ENCODE measurements at places on chromosomes 11 and 22.

DNA sequence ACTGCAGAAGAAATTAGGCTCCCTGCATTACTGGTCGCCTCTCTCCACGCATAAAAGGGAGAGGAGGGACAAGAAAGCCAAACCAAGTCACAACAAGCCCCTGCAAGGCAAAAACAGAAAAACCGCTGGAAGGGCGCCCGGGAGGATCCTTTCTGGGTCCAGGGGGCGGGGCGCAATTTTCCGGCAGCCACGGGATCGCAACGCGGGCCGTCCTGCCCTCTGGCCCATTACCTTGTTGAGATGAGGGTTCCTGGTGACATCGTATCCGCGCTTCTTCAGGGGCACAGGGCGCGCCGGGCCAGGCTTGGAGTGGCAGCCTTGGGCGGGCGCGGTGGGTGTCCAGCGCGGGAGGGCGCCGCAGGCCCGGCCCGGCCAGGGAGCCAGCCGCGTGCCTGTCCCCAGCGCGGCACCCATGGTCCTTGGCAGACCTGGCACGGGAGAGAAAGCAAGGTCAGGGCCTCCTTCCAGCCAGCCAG lies 847 bp downstream of the ME3 start:
- no peak for DNase-seq

DNA sequence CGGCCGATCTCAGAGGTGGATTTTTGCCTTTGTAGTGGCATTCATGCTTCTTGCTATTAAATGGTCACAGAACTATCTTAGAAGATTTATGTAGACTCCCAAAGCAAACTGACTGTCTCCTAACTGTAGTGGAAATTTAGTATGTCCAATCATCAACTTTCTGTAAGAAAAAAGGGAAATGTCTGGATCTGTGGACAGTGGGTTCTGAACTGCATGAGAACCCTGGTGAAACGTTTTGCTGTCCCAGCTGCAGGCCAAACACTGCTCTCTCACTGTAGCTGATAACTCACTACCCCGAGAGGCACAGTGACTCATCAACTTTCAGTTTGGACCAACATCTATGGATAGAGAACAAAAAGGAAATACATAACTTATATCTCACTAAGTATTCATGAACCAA lies 387.1 kb downstream of the SOX6 start:
- DNase-seq = no peak

DNA sequence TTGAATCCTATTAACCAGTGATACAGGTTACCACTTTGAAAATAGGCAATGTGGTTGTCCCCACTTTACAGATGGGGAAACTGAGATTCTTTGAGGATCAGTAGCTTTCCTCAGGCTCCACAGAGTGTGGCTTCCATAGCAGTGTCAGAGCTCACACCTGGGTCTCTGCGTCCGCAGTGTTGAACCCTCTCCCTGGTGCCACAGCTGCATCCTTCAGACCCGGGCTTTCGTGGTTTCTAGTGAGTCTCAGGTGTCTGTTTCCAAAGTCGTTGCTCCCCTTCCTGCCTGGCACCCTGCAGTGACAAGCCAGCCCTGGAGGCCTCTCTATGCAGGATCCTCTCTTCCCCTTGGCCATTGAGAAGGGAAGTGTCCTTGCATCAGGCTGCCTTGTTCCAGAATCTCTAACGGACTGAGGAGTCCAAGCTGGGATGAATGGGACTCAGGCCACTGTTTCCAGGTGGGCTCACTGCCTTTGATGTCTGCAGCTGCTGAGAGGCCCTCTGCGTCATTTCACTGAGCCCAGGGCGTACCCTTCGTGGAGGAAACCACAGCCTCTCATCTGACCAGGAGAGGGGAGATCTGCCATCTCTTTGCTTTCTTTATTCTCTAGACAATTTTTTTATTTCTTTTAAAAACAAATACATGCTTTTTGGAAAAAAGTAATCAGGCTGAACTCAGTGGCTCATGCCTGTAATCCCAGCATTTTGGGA lies 48.4 kb upstream of the MICAL2 start:
- no peak for DNase-seq

DNA sequence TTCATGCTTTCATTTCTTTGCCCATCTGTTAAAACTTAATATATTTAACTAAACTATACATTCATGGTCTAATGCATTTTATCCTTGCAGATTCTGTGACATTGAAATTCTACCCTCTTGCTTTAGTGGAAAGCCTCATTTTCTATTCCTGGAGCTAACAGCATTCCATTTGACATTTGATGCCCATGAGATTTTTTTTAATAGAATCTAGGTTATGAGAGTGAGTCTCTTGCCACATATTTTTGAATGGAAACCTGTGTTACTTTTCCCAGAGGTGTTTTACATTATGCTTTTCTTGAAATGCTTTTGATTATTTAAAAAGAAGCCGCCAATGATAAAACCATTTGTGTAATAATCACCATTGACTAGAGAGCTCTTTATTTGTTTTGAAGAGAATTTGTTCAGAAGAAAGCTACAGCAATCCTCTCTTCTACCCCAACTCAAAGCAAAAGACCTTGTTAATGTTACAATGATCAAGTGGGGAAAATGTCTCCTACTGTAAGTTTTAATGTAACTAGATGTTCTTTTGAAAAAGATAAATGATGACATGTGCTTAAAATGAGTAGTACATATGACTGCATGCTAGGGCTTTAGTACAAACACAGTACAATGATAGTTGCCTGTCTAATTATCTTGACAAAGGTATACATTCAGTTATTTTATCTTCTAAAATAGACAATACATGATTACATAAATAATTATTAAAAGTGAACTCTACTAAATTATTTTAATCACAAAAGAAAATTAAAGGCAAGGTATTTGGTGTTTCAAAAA lies 67.3 kb downstream of the GAS2 start:
- no peak for DNase-seq
